ENCODE measurements at places on chromosomes 16 and 17.

DNA sequence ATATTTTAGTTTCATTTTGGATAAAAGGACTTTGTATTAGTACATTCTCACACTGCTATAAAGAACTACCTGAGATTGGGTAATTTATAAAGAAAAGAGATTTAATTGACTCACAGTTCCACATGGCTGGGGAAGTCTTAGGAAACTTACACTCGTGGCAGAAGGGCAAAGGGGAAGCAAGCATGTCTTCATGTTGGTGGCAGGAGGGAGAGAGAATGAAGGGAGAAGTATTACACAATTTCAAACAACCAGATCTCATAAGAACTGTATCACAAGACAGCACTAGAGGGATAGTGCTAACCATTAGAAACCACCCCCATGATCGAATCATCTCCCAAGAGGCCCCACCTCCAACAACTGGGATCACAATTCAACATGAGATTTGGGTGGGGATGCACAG lies 142.9 kb downstream of the USP31 start:
- DNase-seq = no peak

DNA sequence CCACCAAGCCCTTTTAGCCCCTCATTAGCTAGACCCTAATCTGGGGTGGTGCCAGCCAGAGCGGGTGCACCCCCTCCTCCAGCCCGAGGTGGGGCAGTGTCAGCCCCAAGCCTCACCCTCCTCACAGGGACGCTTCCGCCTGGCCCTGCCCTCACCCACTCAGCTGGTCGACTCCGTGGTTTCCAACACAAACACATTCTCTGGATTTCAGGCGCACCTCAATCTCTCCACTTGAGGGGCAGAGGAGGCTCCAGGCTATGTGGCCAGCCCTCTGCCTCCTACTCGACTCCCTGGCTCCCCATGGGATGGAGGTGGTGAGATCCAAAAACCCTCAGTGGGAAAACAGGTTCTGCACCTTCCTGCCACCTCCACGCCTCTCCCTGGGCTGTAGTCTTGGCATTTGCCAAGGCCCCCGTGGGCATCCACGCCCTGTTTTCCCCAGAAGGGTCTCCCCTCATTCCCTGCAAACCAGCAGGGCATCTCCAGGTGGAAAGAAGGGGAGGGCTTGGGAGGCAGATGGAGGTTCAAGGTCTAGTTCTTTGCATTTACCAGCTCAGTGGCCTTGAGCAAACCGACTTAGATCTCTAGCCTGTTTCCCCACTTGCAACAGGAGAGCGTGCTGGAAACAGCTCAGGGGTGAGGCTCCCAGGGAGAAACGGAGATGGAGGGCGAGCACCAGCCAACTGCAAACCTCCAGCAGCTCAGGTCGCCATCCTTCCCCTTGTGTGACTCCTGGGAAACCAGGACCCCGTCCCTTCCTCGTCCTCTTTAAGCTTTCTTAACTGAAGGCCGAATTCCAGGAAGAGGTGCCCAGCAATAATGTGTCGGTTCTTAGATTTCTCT lies 1.7 kb downstream of the EMP2 start:
- DNase-seq = no peak

DNA sequence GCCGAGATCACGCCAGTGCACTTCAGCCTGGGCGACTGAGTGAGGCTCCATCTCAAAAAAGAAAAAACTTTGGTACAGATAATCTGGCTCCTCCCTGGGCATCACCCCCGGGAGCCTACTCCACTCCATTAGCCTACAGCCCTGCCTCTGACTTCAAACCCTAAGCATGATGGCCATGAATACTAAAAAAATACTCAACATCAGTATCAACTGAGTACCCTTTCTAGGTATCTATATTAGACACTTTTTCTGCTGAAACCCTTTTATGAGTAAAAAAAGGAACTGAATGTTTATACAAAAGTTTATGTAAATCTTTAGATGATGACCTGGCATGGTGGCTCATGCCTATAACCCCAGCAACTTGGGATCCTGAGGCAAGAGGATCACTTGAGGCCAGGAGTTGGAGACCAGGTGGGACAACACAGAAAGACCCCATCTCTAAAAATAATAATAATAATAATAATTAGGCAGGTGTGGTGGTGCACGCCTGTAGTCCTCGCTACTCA lies 6.9 kb downstream of the RDM1 start:
- DNase-seq = no peak

DNA sequence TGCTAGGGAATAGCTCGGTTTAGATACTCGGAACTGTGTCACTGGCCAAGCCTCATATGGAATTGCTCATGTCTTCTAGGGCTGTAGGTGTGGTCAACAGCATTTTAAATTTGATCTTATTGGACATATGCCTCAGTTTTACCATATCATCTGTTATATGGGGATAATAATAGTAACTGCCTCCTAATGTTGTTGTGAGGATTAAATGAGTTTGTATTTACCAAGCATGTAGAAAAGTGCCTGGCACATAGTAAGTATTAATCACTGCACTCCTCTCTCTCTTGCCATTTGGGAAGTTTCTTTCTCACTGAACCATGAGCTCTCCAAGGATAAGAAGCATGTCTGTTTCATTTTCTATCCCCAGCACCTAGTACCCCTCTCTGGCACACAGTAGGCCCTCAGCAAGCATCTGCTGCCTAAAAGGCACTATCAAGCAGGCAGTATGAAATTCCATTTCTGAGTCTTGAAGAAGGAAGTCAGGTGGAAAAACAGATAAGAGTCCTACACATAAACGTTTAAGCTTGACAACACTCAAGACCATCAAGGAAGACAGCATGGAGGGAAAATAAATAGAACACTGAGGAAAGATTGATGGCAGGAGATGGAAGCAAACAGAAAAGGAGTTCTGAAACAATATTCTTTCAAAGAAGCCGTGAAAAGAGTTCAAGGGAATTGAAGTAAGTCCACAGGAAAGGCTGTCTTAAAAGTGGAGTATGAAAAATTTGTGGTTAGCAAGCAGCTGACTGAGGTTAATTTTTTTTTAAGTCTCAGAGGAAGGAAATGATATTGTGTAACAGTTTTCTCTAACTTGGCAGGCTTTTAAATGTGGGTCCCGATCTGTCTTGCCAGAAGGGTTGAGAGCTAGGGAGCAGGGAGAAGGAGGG lies 2.2 kb upstream of the ATP6V0A1 start:
- DNase-seq = peak; percentile 80

DNA sequence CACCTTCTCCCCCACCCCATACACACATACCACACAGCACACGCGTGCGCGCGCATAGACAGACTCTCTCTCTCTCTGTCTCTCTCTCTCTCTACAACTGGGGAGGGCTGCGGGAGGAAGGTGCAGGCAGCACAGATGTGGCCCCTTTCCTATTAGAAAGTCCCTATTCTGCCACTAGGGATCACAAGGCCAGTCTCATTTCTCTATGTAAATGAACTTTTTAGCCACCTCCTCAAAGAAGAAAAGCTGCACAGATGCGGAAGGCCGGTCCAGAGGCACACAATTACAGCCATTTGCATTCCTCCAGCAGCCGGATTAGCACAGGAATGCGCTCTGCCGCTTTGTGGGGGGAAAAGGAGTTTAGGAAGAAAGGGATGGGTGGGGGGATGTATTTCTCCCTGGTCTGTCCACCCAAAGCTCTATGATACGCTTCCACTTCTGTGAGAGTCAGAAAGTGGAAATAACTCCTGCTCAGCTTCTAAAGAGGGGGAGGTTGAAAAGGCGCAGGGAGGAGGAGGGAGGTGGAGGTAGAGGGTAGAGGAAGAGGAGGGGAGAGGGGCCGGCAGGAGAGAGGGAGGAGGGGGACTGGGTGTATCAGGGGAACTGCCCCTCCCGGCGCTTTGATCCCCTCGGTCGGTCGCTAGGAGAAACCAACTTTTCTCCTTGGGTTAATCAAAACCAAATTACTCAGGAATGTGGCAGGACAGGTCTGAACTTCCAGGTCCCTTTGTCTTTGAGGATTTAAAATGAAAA lies 11.7 kb downstream of the ZFHX3 start:
- DNase-seq = no peak

DNA sequence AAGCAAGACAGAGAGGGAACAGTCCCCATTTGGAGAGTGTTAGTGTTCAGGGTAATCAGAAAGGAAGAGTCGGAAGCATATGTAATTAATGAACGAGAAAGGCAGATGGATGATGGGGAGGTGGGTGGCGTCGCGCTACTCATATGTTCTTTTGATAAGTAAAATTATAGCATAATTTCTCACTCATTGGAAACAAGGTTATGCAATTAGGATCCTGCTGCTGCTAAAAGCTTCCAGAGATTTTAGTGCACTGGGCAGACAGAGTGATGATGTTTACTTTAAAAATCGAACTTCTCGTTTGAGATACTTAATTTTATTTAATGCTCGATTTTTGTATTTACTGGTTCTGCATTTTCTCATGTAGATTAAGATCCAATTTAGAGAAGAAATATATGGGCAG lies 96.2 kb downstream of the PRKCA start:
- DNase-seq = no peak

DNA sequence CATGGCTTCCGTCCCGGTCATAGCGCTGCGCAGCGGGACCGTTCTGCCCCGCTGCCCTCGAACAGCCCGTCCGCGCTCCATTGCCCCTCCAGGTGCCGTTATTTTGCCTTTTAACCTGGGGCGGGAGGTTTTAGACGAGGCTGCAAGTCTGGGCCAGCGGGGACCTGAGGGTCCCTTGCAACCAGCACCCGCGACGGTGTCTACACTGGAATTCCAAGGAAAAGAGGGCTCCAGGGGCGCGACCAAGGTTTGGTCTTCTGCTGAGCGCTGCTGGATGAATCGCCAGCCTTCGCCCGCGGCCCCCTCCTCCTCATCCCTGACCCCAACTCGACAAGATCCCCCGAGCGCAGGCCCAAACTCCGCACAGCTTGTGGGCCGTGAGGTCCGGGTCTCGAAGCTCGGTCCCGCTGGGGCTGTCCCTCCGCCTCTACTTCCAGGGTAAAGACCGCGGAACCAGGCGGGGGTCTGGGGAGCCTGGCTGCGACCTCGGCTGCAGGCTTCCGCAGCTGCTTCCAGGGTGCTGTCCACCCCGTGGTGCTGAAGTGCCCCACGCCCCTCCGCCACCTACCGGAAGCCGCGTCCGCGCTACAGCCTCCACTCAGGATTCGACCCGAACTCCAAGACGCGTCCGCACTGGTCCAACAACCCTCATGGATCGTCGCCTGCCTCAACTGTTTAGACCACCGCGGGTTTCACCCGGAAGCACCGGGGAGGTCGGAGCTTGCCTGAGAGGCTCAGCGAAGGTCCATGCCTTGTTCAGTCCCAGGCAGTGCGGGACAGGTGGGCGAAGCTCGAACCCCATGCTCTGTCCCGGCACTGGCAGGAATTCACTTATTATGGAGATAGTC lies 10.1 kb upstream of the CA4 start:
- peak; percentile 55 for DNase-seq

GRCh38 chr17:11205659-11206058 lies 35.4 kb upstream of the SHISA6 start:
- DNase-seq = no peak

DNA sequence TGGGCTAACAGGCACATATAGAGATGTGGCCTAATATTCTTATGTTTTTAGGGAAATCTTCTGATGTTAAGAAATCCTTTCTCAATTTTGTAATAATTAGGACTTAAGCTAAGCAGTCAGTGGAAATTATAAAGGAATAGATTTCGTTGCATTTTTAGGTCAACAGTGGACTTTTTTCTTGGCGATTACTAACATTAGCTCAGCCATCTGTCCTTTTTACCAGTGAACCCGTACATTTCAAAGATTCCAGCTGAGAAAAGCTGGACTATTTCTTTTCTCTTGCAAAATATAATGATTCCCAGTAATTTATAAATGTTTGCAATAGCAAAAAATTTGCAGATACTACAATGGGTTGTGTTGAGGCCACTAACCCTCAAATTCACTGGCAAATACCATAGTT lies 54.9 kb upstream of the CA10 start:
- no peak for DNase-seq

- no peak for DNase-seq
These were observed 149.8 kb upstream of the HS3ST2 start for GRCh38 chr16:22664132-22664531.

DNA sequence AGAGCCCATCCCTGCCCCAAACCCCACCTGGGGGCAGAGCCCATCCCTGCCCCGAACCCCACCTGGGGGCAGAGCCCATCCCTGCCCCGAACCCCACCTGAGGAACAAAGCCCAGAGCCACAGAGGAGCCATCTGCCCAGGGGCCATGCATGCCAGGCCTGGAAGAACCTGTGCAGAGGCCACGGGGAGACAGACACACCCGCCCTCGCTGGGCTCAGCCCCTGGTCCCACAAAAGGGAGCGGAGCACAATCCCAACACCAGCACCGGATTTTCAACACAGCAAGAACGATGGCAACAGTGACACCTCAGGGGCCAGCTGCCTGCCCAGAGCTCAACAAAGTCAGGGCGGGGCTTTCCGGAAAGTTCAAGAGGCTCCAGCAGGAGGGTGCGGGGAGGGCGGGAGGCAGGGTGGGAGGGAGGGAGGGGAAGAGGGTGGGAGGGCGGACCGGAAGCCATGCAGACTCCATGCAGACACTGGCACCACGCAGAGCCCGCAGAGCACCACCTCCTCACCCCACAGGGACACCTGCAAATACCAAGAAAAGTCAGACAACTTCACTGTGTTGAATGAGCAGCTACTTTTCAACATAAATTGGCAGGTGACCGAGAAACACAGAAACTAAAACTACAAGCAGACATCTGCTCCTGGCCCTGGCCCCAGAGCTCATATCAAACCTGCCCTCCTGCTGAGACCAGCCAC lies 27.9 kb upstream of the C16orf95 start:
- peak; percentile 61 for DNase-seq

- DNase-seq = no peak
These were observed 220.9 kb downstream of the ZNF423 start for GRCh38 chr16:49635009-49635350.

DNA sequence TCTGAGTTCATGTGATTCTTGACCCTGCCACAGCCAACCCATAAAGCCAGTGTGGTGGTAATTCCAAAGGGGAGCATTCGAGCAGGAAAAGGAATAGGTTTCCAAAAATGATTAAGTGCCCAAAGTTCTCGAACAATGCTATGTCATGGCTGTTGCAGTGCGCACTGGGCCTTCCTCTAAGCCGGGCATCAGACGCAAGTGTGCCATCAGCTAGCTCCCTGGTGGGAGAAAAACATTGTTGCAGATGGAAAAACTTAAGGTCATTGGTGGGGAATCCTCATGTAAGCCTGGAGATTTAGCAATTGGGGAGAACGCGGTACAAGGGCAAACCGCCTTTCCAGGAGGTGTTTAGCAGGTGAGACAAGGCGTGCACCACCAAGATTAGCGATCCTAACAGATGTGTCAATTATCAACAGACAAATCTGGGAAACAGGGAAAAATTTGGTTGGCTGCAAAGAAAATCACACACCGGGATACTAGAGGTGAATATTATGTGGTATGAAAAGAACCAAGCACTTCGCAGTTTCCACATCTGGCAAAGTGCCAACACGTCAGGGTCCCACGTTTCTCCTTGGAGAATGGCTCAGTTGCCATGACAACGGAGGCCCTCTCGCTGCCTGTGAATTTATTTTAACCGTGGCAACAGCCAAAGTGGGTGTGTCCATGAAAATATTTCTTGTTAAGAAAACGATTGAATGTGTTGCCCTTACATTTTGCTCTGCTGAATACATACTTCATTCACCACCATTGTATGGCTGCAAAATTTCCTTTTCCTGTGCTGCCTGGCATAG lies 118.5 kb upstream of the CACNG5 start:
- DNase-seq = no peak

GRCh38 chr17:33874617-33875060 lies 380.4 kb upstream of the CCL2 start:
- no peak for DNase-seq

- DNase-seq = no peak
These were observed 153.4 kb upstream of the PLCG2 start for GRCh38 chr16:81625544-81626153.

- DNase-seq = no peak
These were observed 217.0 kb upstream of the CIBAR2 start for GRCh38 chr16:85329059-85329812.

GRCh38 chr16:49858200-49859124 lies 2.5 kb upstream of the ZNF423 start:
- DNase-seq = no peak
